Regular cardiac myocyte (primary cell): ENCODE measurements at places on chromosomes 16 and 17. TPM values are rescaled to one million over a fixed set of nuclear protein-coding genes. Genes with fewer than 3 reads are reported as not detected.

SLC16A13 gene
- total RNA-seq, result 0.28 and 1.2 TPM in 2 replicates

SPAG5 gene
- 6.5 and 67.5 TPM in 2 replicates for total RNA-seq

PRDM7 gene
- total RNA-seq, result not detected in 2 replicates

MT3 gene
- 0.56 TPM in 1 of 2 replicates, not detected in the other for total RNA-seq

FN3K gene
- 1.5 and 10.4 TPM in 2 replicates for total RNA-seq

HS3ST3B1 gene
- 7.3 and 12.1 TPM in 2 replicates for total RNA-seq

NPIPB13 gene
- total RNA-seq, result 0.58 and 1.4 TPM in 2 replicates

OR4D1 gene
- total RNA-seq, result not detected in 2 replicates

TBX4 gene
- under 0.01 TPM in 1 of 2 replicates, not detected in the other for total RNA-seq

OTOP2 gene
- not detected in 2 replicates for total RNA-seq

PPY gene
- not detected in 2 replicates for total RNA-seq

RNF112 gene
- total RNA-seq, result 0.58 and 0.85 TPM in 2 replicates

SLC13A2 gene
- total RNA-seq, result not detected in 2 replicates

NRN1L gene
- not detected in 2 replicates for total RNA-seq

CCDC78 gene
- total RNA-seq, result 1.3 and 2.0 TPM in 2 replicates

FBXW10 gene
- total RNA-seq, result 0.28 TPM in 1 of 2 replicates, not detected in the other

CTRB2 gene
- not detected in 2 replicates for total RNA-seq

CCL14 gene
- not detected in 2 replicates for total RNA-seq

ANKS4B gene
- not detected in 2 replicates for total RNA-seq

TP53TG3C gene
- 0.19 and 1.4 TPM in 2 replicates for total RNA-seq

ANKRD13B gene
- total RNA-seq, result 3.1 and 5.4 TPM in 2 replicates

PRCD gene
- total RNA-seq, result 1.9 and 11.0 TPM in 2 replicates

TCAP gene
- total RNA-seq, result 0.19 and 0.28 TPM in 2 replicates

ARL17A gene
- total RNA-seq, result 3.3 and 3.9 TPM in 2 replicates

KRT9 gene
- not detected in 2 replicates for total RNA-seq

GAN gene
- total RNA-seq, result 7.5 and 8.5 TPM in 2 replicates

SDR42E2 gene
- not detected in 2 replicates for total RNA-seq

GLOD4 gene
- total RNA-seq, result 89.9 and 116 TPM in 2 replicates

SLFN11 gene
- total RNA-seq, result 84.3 and 125 TPM in 2 replicates

KCTD19 gene
- under 0.01 TPM in 1 of 2 replicates, not detected in the other for total RNA-seq

MAP2K6 gene
- 0.19 and 0.28 TPM in 2 replicates for total RNA-seq

NGFR gene
- 0.19 and 0.28 TPM in 2 replicates for total RNA-seq

GRB7 gene
- total RNA-seq, result under 0.01 TPM in 2 replicates

TMEM94 gene
- total RNA-seq, result 19.6 and 34.4 TPM in 2 replicates

KRTAP2-3 gene
- under 0.01 and 0.77 TPM in 2 replicates for total RNA-seq

ZPBP2 gene
- not detected in 2 replicates for total RNA-seq

C16orf92 gene
- total RNA-seq, result not detected in 2 replicates

NPIPA5 gene
- not detected in 2 replicates for total RNA-seq

PHKG2 gene
- 14.9 and 18.2 TPM in 2 replicates for total RNA-seq

AIPL1 gene
- total RNA-seq, result under 0.01 and 0.19 TPM in 2 replicates

CHST4 gene
- not detected in 2 replicates for total RNA-seq

CD300LB gene
- total RNA-seq, result not detected in 2 replicates

CRYBA1 gene
- total RNA-seq, result 0.19 TPM in 1 of 2 replicates, not detected in the other

CD300H gene
- total RNA-seq, result not detected in 2 replicates

CDK12 gene
- total RNA-seq, result 19.9 and 20.0 TPM in 2 replicates

PNMT gene
- not detected in 2 replicates for total RNA-seq

MYH3 gene
- total RNA-seq, result 0.38 and 0.85 TPM in 2 replicates

CACNG5 gene
- not detected in 2 replicates for total RNA-seq

MT4 gene
- total RNA-seq, result not detected in 2 replicates

C1QTNF8 gene
- not detected in 2 replicates for total RNA-seq

ADORA2B gene
- total RNA-seq, result 52.0 and 62.0 TPM in 2 replicates

SRCIN1 gene
- total RNA-seq, result under 0.01 TPM in 1 of 2 replicates, not detected in the other

TLK2 gene
- total RNA-seq, result 49.0 and 53.7 TPM in 2 replicates

SAMD14 gene
- 1.5 and 3.7 TPM in 2 replicates for total RNA-seq

TBX21 gene
- total RNA-seq, result not detected in 2 replicates
